Stimulated activated CD8-positive, alpha-beta memory T cell treated with anti-CD3 and anti-CD28 coated beads, Interleukin-4, amount 100 ng/mL, for 1 hour (primary cell): ENCODE measurements at places on chromosomes 3 and 15.

GRCh38 chr15:60362321-60363086, 35.3 kb downstream of the ANXA2 start:
- DNase-seq: no peak

- DNase-seq: no peak
Measured at GRCh38 chr15:81133782-81134461, at the start of gene CFAP161. TSS of gene CFAP161 (plus strand) at chr15:81134270. CDS start at chr15:81134330, 60 bp downstream.

DNA sequence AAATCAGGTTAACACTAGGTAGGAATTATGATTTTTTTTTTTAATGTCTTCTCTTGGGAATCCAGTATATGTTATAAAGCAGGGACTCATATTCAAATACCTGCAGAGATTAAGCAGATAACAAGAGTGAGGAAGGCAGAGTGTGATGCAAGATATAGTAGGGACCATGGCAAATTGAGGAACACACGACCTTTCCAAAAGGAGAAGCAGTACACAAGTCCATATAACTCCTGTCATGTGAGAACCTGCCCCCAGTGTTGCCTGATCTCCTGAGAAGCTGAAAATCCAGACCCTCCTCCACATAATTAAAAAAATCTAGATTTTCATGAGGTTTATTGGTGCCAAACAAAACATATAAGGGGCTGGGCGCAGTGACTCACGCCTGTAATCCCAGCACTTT, 3.6 kb downstream of the RFC4 start:
- DNase-seq: no peak

DNA sequence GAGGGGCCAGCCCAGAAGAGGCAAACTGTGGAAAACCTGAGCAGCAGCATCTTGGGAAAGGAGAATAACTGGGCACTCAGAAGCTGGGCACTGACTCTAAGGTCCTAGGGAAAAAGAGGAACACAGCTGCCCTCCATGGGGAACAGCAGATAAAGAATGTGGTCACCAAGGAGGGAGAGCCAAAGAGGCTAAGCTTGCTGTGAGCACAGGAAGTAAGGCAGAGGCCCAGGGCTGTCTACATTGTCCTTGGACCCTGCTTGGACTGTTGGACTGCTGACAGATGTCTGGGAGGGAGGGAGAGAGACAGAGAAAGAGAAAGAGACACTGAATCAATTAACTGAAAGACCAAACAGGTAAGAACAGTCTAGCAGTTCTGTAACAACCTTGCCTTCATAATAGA, 4.5 kb upstream of the MNS1 start:
- DNase-seq: no peak

- no peak for DNase-seq
Measured at GRCh38 chr15:63634154-63634553, 37.0 kb downstream of the FBXL22 start.

DNA sequence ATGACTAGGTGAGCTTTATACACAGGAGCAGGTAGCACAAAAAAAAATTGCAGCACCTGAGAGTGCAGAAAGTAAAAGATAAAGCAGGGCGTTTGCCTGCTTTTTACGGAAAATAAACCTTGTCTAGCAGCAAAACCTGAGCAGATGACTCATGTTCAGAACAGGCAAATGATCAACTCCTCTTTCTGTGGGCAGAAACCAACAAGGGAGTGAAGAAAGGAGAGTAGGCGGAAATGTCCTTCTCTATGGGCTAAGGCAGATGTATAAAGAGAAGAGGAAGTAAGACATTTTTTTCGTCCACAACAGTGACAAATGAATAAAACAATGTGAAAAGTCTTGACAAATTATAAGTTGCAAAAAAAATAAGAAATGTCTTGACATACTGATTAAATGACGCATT, 24.5 kb upstream of the GMNC start:
- DNase-seq: no peak

- no peak for DNase-seq
Measured at GRCh38 chr3:108387063-108387462, 90.7 kb downstream of the HHLA2 start.

- no peak for DNase-seq
Measured at GRCh38 chr15:39835550-39835949, 52.9 kb upstream of the FSIP1 start.

- DNase-seq: no peak
Measured at GRCh38 chr3:179801263-179801662, 148.4 kb downstream of the USP13 start.

GRCh38 chr3:71994203-71994602, 209.3 kb upstream of the PROK2 start:
- no peak for DNase-seq

GRCh38 chr3:127175272-127175671, 17.7 kb upstream of the PRR23E start:
- no peak for DNase-seq

DNA sequence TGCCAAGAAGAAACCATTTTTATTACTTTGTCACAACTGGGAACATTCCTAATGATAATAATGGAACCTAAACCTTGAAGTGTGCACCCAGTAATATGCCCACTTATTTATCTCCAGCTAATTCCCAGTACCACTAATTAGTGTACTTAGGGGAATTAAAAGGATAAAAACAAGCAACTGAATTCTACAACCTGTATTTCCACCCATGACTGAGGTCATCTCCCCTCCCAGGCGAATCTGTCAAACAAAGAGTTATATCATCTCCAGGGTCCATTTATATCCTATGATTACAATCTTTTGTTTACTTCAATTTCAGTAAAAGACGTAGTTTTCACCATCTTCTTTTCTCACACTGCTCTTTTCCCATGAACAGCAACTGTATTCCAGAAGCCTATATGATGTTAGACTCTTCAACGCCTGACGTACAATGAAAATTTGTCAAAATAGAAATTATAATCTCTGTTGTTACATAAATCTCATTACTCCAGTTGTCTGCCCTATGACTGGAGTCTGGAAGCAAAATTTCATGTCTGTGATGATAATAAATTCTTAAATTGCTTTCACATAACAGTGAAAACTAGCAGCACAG, 177.6 kb downstream of the GOLIM4 start:
- DNase-seq: no peak

DNA sequence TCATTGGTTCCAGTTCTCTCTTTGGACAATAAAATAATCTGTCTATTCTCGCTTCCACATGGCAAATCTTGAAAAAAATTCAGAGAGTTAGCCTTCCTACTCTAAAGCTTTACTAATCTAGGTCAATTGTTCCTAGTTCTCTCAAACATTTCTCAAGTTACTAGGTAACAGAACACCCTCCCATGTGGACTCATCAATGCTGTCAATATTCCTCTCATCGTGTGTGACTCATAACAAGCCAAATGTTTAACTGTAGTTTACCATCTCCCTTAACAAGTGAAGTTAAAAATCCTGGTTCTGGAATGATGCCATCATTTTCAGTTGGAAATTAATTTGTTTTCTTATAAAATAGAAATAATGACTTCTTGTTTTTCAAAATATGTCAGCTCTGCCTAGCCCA, 438.6 kb downstream of the ROBO1 start:
- no peak for DNase-seq

DNA sequence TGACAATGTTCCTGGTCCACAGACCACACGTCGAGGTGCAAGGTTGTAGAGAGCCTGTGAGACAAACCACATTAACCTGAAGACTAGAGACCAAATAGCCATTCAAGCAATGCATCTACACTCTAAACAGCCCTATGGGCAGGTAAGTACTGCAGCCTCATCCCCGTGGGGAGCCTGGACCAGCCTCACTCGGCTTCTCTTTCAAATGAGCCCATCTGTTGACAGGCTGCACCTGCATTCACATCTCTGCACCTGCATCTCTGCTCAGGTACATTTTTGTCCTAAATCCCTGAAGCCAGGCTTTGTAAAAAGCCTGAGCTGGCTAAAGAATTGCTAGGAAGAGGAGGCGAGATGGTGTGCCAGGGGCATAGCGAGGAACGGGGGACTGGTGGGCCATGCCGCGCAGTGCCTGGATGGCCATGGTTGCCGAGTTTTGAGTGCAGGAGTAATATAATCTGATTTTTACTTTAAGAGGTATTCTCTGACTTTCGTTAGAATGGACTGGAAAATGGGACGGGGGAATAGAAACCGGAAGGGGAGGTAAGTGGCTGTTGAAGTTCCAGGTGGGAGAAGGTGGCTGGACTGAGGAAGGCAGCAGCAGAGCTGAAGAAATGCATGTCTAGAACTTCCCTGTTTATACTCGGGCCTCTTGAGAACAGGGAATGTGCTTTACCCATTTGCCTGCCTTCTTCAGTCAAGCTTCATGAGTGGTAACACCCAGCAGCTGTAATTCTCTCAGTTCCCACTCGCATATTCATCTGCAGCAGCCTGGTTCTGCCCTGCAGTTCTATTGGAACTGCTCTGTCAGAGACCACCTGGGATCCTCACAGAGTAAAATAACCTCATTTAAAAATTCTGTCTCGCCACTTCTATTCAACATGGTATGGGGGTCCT, 226.4 kb downstream of the OPA1 start:
- no peak for DNase-seq

DNA sequence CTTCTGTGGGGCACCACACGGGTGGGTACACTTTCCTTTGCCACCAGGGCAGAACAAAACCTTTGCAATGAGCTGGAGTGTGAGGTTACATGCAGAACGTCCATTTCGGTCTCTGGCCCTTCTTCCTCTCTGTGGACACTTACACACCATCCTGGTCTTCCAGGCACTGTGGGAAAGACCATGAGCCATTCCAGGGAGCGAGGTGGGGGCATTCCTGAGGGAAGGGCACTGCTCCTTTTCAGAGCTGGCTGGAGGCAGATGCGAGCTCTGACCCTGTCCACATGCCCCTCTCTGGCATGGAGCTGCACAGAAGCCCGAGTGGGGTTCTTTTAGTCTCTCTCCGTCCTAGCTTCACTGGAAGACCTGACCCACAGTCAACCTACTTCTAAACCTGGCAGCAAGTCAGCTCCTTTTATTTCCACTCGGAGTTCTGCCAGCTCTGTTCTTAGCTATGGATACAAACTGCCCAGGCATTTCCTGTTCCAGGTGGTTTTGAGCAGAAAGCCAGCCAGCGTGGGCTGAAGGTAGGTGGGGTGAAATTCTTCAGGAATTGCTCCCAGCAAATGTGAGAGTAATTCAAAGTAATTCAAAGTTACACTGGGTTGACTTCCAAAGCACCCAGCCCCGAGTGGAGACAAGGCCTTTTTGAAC, 281.4 kb downstream of the ADAMTS17 start:
- DNase-seq: no peak

GRCh38 chr3:66467996-66468735, 32.7 kb downstream of the LRIG1 start:
- DNase-seq: no peak

DNA sequence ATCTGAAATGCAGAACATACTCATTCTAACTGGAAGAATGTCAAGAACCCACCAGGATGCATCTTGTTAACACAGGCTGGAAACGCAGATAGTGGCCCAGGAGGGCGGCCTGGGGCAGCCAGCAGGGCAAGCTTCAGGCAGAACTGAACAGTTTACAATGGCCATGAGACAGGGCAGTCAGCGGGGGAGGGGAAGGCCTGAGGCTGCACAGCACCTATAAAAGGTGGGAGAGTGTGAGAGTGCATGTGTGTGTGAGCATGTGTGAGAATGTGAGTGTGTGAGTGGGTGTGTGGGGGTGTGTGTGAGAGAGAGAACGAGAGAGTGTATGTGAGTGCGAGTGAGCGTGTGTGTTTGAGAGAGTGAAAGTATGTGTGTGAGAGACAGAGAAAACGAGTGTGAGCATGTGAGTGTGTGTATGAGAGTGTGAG, 26.8 kb upstream of the SLCO2A1 start:
- no peak for DNase-seq

DNA sequence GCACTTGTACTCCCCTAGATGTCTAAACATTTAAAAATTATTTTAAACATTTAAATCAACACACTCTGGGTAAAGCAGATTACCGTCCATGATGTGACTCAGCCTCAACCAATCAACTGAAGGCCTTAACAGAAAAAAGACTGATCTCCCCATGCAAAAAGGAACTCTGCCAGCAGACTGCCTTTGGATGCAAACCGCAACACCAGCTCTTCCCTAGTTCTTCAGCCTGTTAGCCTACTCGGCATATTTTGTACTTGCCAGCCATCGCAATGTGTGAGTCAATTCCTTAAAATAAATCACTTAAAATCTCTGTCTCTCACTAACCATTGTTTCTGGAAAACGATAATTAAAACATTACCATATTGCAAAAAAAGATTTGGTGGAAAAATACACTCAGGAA, 375.9 kb downstream of the RSL24D1 start:
- no peak for DNase-seq

GRCh38 chr3:13852638-13853009, 27.2 kb downstream of the WNT7A start:
- no peak for DNase-seq

GRCh38 chr15:50803479-50804180, 38.1 kb upstream of the SPPL2A start:
- no peak for DNase-seq

GRCh38 chr3:11335056-11335608, 62.9 kb downstream of the ATG7 start:
- no peak for DNase-seq

GRCh38 chr3:11850003-11850402, 3.3 kb upstream of the TAMM41 start:
- DNase-seq: no peak

DNA sequence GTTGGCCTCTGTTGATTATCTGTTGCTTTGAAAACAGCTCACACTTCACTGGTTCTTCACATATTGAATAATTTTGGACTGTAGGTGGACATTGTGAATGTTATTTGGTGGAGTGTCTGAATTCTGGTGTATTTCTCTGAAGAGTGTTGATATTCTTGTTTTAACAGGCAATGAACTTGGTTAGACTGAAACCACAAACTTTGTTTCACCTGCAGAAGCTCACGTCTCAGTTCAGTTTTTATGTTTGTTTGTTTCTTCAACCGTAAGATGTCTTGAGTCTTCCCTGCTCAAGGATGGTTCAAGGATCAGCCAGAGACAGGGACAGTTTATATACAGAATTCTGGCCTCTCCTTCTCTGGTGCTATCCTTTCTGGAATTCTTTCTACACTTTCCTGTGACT, 43.6 kb downstream of the C3orf20 start:
- DNase-seq: no peak

GRCh38 chr3:4065554-4065953, 237.6 kb upstream of the SETMAR start:
- DNase-seq: no peak

GRCh38 chr15:98547275-98547674, 101.1 kb upstream of the IGF1R start:
- DNase-seq: no peak

- no peak for DNase-seq
Measured at GRCh38 chr3:192445770-192446644, 281.3 kb downstream of the FGF12 start.

DNA sequence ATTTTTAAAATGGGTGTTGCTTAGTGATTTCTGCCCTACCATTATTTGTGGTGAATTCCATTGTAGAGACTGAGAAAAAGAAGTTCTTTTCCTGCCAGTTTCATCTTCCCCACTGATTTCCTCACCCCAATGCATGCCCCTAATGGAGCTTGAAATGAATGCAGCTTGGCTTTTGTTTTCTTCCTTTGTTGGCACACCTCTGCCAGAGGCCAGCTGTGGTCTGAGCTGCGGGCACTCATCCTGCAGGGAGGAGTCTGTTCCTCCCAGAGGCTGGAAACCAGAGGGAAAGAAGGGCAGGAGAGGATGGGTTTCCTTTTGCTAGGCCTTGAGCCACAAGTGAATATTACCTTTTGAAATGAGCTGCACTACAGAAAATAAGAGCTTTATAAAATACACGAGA, 9.3 kb upstream of the ST8SIA2 start:
- DNase-seq: no peak

GRCh38 chr3:67699882-67700281, 45.5 kb upstream of the SUCLG2 start:
- DNase-seq: no peak

GRCh38 chr3:71441217-71441924, 142.2 kb downstream of the FOXP1 start:
- DNase-seq: no peak
